ENCODE measurements at places on chromosomes 16 and 17.
A peak's percentile ranks its signal among the peaks of the same experiment; 100 is the strongest.

DNA sequence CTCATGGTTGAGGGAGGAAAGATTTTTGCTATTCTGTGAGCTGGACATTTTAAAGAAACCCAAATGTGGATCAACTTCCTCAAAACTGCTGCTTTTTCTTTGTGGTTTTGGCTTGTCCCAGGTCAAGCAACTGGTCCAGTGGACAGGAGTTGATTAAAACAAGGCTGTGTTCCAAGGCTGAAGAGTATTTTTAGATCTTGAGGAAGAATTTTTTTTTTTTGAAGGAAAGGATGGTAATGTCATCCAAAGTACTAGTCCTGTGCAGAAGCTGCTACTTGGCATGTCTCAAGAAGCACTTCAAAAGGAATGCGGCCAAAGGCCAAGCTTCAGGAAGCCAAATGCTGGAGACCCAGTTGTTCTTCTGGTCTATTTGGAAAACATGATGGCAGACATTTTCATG is 8.0 kb upstream of the MYH2 start:
- no peak for DNase-seq

- peak; percentile 81 for DNase-seq
These were observed 1.3 kb upstream of the ZNF768 start for GRCh38 chr16:30527635-30528178.

DNA sequence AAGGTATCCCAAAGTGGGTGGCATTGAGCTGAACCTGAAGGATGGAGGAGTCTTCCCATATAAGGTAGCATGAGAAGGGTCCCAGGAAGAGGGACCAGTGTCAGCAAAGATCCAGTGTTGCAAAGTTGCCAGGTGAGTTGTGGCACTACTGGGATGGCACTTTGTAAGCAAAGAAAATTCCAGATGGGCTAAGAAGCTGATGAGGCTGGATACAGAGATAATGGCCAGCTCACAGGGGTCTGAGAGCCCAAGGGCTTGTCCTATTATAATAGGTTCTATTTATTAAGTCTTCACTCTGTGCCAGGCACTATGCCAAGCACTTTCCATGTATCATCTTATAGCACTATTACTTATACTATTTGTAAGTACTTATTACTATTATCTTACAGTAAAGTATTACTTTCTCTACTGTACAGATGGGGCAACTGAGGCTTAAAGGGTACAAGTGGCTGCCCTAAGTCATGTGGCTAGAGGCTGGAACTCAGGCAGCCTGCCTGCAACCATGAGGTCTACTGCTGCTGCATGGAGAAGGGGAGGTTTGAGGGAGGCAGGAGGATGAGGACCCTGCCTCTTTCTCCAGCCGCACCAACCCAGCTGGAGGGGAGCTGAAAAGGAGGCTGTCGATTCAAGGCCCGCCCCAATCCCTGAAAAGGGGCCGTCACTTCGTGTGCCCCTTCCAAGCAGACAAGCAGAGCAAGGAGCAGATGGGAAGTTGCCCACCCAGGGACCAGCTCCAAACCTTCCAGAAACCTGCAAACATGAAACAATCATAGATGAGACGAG is 86.5 kb downstream of the C16orf78 start:
- DNase-seq: no peak

DNA sequence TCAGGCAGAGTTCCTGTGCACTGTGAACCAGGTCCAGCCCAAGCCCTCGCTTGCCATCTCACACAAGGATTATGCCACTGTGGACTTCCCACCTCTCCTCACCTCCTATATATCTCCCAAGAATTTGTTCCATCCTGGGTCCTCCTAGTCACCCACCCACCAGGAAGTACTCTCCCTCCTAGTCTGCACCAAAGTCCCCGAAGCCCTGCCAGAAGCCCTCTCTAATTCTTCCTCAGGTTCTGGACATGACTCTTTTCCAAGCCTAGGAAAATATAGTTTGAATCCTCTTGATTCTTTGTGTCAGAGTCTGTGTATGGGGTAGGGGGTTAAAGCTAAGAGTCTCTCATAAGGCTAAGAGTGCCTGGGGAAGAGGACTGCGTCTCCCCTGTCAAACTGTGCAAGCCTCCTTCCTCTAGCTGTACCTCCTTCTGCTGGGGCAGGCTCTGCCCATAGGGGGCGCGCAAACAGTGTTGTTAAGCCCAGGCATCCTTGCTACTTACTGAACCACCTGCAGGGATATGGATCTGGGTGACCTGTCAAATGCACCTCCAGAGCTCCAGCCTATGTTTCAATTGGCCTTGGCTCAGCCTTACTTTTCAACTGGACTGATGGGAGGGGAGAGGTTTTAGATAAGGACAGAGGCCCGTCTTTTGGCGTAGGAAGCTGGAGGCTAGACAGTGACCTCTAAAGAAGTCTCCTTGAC is 16.6 kb upstream of the DLX4 start:
- peak; percentile 26 for DNase-seq

DNA sequence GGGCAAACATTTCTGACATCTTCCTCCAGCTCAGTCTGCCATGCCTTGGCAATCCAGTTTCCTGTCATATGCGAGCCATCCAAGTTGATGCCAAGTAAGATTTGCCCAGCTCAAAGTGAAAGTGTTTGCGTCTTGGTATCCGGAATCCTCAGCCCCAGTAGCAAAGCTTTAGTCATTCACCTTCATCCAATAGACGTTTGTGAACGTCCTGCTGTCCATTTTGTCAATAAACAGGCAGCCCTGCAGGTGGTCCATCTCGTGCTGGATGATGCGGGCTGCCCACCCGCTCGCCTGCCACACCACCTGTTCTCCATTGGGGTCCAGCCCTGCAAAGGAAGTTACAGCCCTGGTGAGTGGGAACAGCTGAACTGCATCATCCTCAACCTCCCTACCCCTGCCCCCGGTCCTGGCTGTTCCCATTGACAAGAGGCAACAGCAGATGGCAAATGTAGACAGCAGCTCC is 1.5 kb downstream of the PDF start:
- no peak for DNase-seq

DNA sequence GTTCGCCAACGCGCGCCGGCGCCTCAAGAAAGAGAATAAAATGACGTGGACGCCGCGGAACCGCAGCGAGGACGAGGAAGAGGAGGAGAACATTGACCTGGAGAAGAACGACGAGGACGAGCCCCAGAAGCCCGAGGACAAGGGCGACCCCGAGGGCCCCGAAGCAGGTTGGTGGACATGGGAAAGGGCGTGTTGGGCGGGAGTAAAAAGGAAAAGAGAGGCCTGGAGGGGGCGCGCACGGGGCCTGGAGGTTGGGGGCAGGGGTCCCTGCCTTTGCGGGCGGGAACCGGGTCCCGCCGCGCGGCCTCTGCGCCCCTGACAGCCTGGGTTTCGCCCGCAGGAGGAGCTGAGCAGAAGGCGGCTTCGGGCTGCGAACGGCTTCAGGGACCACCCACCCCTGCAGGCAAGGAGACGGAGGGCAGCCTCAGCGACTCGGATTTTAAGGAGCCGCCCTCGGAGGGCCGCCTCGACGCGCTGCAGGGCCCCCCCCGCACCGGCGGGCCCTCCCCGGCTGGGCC is 2.1 kb downstream of the IRX5 start:
- DNase-seq: no peak

DNA sequence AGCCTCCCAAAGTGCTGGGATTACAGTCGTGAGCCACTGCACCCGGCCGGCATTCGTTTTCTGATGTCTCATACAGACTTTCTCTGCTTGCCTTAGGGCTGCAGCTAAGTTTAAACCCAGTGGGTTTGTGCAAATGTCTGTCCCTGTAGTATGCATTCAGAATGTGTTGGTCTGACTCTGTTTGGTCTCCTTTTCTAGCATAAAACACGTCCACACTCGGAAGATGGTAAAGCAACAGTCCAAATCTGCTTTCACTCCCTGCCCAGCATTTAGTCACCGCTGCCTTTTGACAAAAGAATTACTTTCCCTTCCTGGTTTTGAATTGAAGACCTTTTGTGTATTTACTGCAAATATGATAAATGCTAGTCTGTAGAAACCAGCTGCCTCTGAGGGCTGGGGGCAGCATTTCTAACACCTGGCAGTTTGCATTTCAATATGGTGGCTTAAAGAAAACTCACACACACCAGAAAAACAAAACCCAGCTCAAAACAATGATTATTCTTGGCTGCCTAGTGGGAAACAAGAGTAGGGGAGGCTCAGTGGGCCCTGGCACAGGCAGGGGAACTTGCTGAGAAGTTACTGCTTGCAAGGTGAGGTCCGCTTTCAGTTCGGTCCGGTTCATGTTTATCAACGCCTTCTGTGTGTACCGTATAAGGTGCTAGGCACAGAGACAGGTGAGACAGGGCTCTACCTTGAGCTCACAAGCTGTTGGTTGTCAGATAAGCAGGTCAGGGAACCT is 56.9 kb downstream of the MSI2 start:
- DNase-seq: no peak

GRCh38 chr16:17155936-17156335 is 314.8 kb downstream of the XYLT1 start:
- no peak for DNase-seq

DNA sequence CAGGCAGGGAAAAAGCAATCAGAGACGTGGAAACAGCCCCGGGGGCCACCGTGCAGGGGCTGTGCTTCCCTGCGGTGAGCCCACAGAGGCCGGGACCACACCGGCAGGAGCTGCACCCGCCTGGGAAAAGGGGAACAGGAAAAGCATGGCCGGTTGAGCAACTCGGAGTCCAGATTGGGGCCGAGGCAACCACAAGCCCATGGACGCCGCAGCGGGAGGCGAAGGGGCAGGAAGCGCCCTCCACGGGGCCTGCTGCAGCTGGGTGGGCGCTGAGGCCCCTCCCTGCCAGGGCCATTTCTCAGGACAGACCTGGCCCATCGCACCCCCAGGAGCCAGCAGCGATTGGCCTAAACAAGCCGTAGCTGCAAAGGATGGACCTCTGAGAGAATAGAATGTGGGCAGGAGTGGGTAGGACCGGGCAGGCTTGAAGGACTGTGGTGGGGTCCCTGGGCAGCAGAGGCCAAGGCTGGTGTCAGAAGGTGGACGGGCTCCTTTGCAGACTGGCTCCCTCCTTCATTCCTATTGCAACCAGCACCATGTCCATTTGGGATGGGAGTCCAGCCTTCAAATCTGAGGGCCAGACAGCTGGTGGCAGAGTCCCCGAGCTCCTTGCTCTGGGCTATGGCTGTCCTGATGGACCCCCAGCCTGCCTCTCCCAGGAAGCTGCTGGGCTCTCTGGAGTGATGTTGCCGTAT is 30.4 kb downstream of the COX4I1 start:
- DNase-seq: no peak

DNA sequence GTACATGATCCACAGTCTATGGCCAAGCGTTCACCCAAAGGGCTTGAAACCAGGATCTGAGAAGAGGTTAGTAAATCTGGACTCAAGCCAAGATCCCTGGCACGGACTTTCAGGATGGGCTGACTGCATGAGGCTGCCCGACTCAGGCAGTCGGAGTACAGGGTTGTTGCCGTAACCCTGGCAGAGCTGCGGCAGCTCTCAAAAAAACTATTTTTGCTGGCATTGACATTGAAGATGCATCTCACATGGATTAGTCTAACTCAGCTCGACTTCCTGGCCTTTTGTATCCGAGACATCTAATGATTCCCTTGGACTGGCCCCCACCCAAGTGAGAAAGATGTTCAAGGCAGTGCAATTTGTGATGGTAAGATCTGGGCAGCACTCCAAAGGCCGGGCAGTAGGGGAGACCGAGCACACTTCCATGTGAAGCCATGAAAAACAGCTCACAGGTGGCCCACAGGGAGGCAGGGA is 6.2 kb downstream of the SLC47A1 start:
- DNase-seq: no peak

DNA sequence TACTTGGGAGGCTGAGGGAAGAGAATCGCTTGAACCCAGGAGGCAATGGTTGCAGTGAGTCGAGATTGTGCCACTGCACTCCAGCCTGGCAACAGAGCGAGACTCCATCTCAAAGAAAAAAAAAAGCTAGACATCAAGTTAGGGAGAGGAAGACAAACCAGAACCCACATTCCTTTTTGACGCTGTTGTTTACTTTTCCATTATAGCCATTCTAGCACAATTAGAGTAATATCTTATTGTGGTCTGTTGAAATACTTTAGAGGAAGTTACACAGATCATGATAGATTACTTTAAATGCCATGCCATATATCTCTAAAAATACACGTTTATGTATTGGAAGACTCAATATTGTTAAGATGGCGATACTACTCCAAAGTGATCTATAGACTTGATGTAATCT is 16.5 kb upstream of the ABCC1 start:
- DNase-seq: no peak

GRCh38 chr16:50067290-50067853 is 1.6 kb downstream of the HEATR3 start:
- DNase-seq: no peak

DNA sequence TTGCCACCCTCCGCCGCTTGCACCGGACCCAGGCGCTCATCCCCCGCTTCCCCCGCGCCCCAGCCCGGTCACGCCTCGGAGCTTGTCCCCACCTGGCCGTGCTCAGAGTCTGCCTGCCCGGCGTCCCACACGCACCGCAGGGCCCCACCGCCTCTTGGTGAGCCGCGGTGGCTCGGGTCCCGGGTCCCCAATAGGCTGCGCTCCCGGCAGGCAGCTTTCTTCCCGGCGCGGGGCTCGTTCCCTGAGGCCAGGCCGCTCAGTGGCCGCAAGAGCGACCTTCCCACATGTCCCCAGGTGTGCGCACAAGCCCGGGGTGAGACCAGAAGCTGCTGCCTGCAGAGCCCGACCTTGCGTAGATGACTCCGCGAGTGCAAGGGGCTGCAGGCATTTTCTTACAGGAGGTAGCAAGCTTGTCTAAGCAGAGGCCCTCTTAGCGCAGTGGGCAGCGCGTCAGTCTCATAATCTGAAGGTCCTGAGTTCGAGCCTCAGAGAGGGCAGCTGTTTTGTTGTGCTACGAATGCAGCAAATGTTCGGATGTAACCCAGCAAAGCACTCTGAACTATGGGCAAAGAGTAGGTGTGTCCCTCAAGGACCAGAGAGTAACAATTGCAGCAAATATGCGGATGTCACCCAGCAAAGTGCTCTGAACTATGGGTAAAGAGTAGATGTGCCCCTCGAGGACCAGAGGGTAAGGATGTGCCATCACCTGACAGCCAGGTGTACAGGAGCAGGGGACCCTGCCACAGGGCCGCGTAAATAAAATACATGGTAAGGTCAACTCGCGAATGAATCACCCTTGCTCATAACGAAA is 15.6 kb downstream of the TLE7 start:
- peak; percentile 92 for DNase-seq

DNA sequence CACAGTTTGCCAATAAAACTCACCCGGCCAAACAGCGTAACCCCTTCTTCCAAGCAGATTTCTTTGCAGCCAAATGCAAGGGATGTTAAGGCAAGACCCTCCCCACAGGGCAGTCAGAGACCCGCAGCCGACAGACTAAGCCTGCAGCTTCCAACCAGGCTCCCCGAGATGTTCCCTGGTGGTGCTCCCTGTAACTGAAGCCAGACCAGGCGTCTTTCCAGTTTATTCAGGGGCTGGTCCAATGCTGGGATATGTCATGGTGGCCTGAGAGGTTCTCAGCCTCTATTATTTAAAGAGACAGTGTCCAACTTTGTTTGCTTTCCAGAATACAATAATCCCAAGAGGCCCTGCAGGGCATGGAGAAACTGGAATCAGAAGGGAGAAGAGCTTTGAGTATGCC is at the start of gene PMP22:
TSS of gene PMP22 (minus strand) at position 196 of the 400 bp plus-strand sequence. CDS start 4,599 bp downstream, outside the sequence.
- no peak for DNase-seq

GRCh38 chr16:85777583-85778310 is 21.6 kb downstream of the EMC8 start:
- no peak for DNase-seq
